Heart left ventricle (tissue), 16 donors: ENCODE measurements at places on chromosomes 1 and 21. TPM values are rescaled to one million over a fixed set of nuclear protein-coding genes. Genes with fewer than 3 reads are reported as not detected.

Gene CYP4B1
- total RNA-seq: 1.5 TPM

Gene AMPD1
- not detected for total RNA-seq

Gene AMPD2
- 29.9 TPM for total RNA-seq

Gene ASCL5
- not detected for total RNA-seq

Gene DEGS1
- 62.7 TPM for total RNA-seq

Gene FCGR1A
- total RNA-seq: 1.7 TPM

Gene MAST2
- 70.2 TPM for total RNA-seq

Gene CYP4A11
- not detected for total RNA-seq

Gene GPATCH2
- total RNA-seq: 7.5 TPM

Gene VCAM1
- 40.7 TPM for total RNA-seq

Gene RSPH1
- not detected for total RNA-seq

Gene SMPDL3B
- not detected for total RNA-seq

Gene OR2G6
- total RNA-seq: not detected

Gene HLX
- total RNA-seq: 5.7 TPM

Gene FCN3
- 87.1 TPM for total RNA-seq
